ENCODE measurements at places on chromosomes 4 and X.

DNA sequence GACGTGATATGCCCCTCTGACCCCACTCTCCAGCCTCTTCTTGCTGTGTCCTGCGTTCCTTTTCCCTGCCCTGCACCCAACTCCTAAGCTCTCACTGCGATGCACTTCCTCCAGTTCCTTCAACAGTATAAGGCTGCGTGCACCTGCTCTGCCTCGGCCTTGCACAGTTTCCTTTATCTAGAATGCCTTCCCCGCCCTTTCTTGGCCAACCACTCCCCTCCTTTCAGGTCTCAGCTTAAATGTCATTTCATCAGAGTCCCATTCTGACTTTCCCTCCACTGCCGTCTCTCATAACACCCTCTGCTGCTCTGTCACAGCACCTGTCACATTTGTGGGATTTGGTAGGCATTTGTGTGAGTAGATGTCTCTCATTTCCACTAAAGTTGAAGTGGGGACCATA, 58.4 kb upstream of the NEIL3 start:
- DNase-seq: no peak

DNA sequence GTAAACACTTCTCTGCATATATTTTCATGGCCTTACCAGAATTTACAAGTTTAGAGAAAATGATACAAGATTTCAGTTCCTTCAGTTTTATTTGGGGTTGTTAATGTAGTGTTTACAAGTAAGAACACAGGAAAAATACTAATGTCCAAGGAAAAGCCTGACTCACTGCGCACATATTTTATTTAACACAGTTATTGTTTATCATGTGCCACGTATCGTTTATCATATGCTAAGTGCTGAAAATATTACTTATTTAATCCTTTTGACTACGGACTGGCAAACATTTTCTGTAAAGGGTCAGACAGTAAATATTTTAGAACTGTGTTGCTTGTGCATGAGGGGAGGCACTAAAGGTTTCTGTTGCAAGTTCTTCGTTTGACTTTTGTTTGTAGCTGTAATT, 794 bp downstream of the HSD17B13 start:
- no peak for DNase-seq

GRCh38 chr4:55561889-55562288, 15.2 kb upstream of the CLOCK start:
- no peak for DNase-seq

DNA sequence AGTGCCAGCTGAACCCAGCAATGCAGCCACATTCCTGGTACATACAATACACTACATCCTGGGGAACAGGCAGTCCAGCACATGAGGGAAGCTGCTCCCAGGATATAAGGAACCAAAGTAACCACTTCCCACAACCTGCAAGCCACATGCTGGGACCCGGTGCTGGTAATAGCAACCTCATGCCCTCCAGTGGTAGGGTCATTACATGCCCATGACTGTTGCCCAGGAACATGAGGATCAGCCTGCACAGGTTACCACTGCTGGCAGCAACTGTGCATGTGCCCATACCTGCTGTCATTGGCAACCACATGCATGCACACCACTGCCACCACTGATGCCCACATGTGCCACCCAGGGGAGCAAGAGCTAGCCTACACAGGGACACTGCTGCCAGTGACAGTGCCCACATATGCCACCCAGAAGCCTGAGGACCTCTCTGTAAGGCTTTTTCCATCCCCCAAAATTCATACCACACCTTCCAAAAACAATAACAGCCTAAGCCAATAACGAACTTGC, 1982.5 kb downstream of the ARAP2 start:
- no peak for DNase-seq

DNA sequence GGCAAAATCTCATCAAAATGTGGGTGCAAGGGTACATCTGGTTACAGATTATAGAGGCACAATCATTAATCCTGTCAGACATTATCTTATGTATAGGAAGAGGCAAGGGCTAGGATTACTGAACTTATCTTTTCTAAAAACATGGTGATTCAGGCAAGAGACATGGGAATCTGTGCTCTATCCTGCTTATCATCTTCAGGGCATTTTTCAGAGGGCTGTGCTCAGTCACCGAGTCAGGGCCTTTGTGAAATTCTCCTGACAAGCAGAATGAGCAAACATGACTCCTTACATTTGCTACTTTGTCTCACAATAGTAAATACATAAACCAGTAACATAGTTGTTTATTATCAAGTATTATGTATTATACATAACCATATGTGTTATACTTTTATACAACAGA, 84.2 kb upstream of the KCTD8 start:
- DNase-seq: no peak

DNA sequence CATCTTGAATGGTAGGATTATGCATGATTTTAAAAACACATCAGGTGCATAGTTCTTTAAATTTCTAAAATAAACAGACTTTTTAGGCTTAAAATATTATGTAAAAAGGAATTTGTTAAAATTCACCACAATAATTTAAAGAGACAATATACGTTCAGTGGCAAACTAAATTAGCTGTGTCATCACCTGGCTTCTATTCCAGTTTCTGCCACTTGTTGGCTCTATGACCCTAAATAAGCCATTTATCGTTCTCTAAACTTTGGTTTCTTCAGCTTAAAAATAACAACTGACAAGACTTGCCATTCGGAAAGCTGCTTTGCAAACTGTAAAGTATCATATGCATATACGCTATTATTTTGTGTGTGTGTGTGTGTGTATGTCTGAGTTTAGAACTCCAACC, 141.3 kb downstream of the MGST2 start:
- no peak for DNase-seq

DNA sequence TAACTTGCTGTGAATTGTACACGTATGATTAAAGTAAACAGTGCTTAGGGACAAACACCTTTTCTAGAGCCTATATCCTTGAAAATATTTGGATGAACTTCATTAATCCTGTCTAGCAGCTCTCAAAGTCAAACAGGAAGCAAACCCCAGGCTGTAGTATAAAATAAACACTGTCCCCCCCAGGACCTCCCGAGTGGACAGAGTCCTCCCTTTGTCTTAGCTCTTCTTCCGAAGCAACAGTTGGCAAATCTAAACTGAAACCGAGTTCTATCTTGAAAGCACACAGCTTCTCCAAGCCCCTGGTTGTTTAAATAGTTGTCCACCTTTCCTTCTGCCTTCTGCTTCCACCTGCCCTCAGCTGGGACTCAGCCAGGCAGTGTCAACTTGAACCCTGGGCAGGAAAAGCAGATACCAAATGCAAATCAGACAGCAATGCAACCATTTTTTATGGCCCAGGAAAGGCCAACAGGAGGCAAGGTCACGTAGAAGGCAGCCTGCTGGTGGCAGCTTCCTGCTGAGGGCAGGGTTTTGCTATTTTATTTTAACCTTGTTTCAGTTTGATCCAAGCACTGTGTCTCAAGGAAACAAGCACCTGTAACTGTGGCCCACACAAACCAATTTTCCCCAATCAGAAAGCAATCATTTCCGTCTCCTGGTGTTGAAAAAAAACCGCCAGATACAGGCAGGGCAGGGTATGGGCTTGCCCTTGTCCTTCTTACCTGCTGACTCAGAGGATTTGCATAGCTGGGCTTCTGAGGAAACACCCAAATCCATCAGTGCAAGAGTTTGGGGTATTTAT, 110.3 kb upstream of the KIT start:
- DNase-seq: no peak

DNA sequence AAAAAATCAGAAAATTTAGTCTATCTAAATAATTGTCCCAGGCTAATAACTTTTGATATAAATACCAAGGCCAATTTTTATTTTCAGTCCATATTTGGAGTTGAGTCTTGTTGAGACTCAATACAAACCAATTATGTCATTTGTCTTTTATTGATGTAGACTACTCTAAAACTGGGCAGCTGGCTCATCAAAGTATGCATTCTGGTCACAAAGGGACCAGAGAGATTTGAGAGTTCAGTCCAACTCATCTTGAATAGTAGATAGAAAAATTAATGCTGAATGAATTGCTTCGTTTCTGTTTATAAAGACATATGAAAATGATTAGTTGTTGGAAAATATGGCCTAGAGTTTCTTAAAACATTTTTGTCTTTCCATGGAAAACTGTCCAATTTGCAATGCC, 412.5 kb upstream of the KLHL4 start:
- no peak for DNase-seq

DNA sequence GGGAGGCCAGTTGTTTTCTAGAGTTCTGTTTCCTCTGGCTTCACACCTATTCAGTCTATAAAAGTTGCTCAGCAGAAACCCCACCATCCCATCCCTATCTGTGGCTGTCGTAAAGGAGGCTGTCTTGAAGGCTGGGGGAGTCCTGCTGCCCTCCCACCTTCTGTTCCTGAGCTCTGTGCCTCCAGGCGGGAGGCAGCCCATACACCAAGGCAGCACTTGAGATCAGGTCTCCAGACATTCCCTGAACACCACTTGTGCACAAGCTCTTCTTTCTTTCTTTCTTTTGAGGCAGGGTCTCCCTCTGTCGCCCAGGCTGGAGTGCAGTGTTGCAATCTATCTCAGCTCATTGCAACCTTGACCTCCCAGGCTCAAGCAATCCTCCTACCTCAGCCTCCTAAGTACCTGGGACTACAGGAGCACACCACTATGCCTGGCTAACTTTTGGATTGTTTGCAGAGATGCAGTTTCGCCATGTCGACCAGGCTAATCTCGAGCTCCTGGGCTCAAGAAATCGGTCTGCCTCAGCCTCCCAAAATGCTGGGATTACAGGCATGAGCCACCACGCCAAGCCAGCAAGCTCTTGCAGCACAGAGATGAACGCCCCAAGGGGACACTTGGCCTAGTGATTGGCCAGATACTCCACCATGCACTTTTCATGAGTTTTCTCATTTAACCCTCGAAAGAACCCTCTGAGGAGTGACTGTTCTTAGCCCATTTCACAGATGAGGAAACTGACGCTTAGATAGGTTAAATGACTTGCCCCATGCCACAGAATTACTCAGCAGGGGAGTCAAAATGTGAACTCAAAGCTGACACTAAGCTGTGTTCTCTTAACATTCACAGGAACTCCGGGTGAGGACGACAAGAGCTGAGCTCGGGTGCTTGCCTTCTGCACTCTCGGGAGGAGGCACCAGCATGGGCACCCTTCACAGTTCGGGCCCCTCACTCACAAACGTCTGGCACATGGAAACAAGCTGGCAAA, 55.8 kb upstream of the ENPP6 start:
- no peak for DNase-seq

GRCh38 chr4:23680671-23681518, 209.0 kb downstream of the PPARGC1A start:
- DNase-seq: no peak

DNA sequence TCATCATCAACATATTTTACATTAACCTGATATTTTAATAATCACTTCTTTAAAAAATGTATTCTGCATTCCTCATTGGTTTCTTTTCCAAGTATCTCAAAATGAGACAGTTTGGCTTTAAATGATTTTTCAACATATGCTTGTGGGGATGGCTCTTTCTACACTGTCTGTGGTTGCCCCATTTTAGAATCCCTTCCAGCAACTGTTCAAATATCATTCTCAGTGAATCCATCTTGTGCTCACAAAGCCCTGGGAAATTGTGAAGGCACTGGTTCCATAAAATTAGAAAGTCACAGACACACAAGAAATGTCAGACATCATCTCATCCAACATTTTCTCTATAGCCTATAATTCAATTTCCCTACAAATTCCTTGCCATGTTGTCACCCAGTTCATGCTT, 103.5 kb downstream of the LNX1 start:
- no peak for DNase-seq

GRCh38 chr4:94507708-94508107, 56.0 kb downstream of the PDLIM5 start:
- DNase-seq: no peak

GRCh38 chr4:90495936-90496335, 368.7 kb downstream of the CCSER1 start:
- DNase-seq: peak; percentile 49

- DNase-seq: no peak
These were observed 28.2 kb downstream of the ANXA5 start for GRCh38 chr4:121668368-121669162.

GRCh38 chrX:20515841-20516461, 249.2 kb upstream of the RPS6KA3 start:
- DNase-seq: peak; percentile 7

DNA sequence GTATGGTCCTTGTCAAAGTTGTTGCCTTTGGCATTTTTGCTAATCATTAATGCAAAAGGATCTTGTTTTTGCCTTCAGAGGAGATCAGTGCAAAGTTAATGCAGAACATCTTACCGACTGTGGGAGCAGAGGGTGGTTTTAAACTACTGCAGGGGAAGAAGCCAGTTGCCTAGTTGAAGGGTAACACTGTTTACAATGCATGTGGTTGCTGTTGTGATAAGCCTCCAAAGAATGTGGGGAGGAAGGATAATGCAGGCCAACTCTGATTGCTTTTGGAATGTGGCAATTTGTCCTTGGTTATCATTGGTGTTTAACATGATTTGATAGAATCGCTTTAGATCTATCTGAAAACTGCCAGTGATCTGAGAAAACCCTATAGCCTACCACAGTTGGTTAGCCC, 204.3 kb upstream of the TLL1 start:
- no peak for DNase-seq

GRCh38 chr4:8913121-8913857, 41.6 kb upstream of the HMX1 start:
- DNase-seq: no peak

- DNase-seq: no peak
These were observed 736.1 kb upstream of the ADGRL3 start for GRCh38 chr4:60463857-60464502.

- DNase-seq: no peak
These were observed 132.4 kb downstream of the MAGEC1 start for GRCh38 chrX:142036116-142036515.

DNA sequence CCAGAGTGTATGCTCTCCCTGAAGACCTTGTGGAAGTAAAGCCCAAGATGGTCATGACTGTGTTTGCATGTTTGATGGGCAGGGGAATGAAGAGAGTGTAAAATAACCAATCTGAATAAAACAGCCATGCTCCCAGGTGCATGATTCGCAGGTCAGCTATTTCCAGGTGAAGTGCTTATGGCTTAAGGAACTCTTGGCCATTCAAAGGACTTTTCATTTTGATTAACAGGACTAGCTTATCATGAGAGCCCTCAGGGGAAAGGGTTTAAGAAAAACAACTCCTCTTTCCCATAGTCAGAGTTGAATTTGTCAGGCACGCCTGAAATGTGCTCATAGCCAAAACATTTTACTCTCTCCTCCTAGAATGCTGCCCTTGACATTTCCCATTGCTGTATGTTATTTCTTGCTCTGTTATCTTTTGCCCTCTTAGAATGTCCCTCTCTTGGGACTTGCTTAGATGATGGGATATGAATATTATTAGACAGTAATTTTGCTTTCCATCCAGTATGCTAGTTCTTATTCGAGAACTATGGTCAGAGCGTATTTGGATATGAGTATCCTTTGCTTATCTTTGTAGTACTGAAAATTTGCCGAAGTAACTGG, 88.6 kb downstream of the PLS3 start:
- DNase-seq: no peak
